ENCODE measurements at places on chromosomes 5 and 9.

DNA sequence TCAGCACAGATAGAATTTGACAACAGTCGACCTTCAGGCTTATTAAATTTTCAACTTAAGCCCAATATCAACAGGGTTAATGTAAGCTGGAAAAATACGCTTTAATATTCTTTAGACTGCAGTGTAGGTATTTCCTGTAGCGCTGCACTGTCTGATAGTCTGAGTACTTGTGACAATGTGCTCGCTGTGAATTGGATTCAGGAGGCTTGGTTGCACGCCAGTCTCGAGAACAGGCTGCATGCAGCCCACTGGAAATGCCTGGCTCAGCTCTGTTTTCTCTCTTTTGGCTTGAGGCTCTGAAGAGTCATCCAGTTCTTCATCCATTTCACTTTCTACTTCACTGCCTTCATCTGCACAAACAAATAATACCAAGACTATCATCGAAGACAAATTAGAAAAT lies 300.9 kb downstream of the RFX3 start:
- no peak for DNase-seq

- no peak for DNase-seq
These were observed 219.7 kb upstream of the CD180 start for GRCh38 chr5:67416133-67416937.

DNA sequence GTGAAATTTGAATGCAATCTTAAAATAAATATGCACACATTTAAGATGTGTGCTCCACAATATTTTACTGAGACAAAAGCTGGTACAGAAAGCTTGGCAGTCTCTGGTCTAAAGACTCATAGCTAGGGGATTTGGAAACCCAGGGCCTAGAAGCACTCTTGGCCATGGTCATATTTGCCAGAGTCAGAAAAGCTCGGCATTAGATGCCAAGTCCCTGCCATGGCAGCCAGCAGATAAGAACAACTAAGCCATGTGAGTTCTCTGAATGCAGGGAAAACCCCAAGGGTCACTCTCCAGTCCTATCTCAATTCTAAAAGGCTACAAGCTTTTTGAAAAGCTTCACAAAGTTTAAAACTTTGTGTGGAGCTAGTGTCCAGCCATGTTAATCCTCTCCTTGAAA lies 119.5 kb downstream of the FAM114A2 start:
- DNase-seq, result no peak

DNA sequence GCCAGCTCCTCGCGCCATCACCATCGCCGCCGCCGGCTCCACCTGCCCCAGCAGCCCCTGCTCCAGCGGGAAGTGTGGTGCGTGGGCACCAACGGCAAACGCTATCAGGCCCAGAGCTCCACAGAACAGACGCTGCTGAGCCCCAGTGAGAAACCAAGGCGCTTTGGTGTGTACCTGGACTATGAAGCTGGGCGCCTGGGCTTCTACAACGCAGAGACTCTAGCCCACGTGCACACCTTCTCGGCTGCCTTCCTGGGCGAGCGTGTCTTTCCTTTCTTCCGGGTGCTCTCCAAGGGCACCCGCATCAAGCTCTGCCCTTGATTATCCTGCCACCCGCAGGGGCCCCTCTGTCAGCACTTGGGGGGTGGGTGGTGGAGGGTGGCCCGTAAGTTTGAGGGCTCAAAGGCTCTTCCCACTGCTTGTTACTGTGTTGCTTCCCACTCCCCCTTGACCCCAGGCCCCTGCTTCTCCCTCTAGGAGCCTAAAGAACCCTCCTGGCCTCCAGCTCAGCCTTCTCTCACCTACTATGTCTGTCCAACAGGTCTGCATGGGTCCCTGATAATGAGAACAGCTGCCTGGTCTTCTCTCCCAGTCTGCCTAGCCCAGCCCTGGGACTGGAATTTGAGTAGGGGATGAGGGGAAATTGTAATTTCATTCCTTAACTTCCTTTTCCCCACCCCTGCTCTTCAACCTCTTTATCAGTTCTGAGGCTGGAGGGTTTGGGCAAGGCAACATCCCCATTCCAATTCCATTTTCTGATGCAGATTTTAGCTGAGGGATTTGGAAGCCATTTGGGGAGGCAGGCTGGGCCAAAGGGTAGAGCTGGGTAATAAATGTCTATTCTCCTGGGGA lies 9.0 kb downstream of the RACK1 start:
- no peak for DNase-seq

GRCh38 chr5:164475339-164475977 lies 970.0 kb downstream of the MAT2B start:
- no peak for DNase-seq

- no peak for DNase-seq
These were observed 247.1 kb downstream of the EDIL3 start for GRCh38 chr5:84137541-84137940.

GRCh38 chr5:44388321-44389089 lies 715 bp downstream of the FGF10 start:
- no peak for DNase-seq

GRCh38 chr5:167709625-167710024 lies 581.8 kb upstream of the WWC1 start:
- DNase-seq, result no peak

- DNase-seq, result no peak
These were observed 516.6 kb downstream of the AGTPBP1 start for GRCh38 chr9:85225180-85225579.

- no peak for DNase-seq
These were observed 43.1 kb upstream of the RXRA start for GRCh38 chr9:134283111-134283515.

GRCh38 chr9:129994882-129995281 lies 48.1 kb downstream of the FNBP1 start:
- no peak for DNase-seq

DNA sequence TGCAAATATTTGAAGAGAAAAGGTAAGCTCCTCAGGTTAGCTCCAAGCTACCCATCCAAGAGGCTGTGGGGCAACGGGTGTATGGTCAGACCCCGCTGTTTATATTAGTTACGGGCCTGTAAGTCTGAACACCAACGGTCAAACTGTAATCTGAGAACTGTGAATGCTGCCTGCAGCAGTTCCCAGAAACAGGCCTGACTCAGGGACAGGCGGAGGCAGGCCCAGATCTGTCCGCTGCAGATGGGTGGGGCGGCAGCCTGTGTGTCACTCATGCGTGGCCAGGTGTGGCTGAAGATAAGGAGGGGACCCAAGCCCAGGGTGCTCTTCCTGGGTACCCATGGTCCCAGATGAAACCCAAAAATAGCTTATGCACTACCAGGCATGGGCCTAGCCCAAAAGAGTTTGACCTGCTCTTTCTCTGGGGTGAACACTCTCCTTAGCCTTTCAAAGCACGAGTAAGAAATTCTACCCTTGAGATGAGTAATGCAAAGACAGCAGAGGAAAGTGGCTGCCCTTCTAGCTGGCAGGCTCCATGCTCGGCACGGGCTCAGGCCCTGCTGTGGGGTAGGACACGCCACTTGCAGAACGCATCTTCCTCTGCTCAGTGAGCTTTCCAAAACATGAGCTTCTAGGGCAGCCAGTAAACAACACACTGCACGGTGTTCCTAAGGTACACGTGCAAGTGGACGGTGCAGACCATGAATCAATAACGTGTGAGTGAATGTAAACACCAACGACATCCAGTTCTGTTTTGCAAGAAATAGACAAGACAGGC lies 9.1 kb downstream of the UBAC1 start:
- DNase-seq, result no peak

DNA sequence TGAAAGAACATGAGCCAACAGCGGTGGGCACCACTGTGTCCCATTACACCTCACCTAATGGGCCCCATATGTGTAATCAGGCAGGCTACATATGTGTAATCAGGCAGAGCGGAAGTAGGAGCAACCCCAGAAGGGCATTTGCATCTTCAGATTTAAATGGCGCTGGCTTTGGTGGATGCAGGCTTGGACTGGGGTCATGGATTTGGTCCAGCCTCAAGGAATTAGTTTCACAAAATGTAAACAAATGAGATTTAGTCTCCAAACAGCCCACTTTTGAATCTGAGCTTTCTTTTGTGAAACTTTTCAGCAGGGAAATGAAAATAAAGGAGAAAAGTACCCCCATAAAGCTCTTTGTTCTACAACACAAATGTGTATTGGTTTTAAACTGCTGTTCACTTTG lies 161.3 kb downstream of the LPAR1 start:
- DNase-seq, result no peak

DNA sequence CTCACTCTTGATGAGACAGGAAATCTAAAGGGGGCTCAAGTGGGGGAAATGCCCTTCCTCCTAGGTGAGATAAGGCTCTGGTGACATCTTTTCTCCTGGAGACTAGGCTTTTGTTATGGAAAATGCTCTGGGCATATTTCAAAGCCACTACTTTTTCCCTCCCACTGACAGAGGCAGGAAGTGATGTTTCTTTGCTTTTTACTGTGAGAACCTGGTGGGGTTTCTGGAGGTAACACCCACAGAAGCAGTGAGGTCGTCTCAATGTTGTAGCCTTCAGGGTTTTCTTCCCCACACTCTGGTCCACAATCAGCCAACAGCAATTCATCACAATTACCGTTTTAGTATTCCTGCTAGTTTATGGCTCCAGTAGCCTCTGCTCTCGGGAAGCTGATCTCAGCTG lies 41.4 kb upstream of the FAM240B start:
- no peak for DNase-seq

- DNase-seq, result no peak
These were observed 78.5 kb downstream of the CACNA1B start for GRCh38 chr9:137956039-137956438.

DNA sequence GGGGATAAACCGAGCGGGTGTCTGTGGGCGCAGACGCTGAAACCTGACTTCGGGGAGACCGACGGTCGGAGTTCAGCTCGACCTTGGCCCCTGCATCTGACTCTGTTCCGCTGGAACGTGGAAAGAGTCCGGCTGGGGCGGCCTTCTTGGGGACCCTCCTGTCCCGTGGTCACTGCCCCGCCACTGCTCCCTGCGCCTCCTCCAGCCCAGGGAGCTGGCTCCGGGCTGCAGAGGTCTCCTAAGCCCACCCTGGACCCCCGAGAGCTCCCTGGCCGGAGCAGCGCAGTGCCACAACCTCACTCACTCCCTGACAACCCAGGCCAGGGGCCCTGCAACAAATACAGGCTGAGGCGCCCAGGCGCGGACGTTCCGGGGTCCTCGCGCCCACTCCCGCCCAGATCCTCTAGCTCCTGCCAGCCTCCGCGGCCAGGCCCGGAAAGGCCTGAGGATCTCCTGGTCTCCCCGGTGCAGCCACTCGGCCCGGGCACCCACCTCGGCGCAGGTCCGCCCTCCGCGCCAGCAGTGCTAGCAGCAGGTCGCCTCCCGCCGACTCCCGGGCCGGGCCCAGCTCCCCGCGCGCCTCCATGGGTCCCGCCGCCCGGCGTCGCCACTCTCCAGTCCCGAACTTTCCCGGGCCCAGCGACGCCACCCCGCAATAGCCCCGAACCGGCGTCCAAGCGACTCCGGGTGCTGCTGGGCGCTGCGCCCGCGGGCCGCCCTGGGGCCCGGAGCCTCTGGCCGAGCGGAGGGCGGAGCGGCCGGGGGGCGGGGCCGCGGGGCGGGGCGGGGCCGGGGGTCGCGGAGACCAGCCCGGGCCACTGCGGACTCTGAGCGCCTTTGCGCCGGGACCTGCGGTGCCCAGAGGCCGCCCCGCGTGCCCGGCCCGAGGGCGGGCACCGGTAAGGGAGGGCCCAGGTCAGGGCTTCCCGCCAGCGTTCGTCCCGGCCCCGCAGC lies 2.2 kb downstream of the LHX3 start:
- no peak for DNase-seq

DNA sequence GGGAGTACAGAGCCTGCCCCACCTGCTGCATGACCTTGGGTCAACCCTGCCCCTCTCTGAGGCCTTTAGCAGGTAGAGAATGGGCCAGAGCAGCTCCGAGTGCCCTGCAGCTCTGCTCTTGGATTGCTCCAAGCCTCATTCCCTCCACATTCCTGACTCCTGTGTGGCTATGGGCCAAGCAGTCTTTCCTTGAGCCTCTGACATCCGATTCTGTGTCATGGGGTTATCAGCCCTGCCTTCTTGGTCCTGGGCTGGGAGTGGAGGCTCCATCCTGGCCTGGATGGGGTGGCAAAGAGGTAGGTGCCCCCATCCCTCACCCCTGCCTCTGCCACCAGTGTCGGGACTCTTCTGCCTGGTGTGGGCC lies 13.7 kb downstream of the FPGS start:
- DNase-seq, result no peak

DNA sequence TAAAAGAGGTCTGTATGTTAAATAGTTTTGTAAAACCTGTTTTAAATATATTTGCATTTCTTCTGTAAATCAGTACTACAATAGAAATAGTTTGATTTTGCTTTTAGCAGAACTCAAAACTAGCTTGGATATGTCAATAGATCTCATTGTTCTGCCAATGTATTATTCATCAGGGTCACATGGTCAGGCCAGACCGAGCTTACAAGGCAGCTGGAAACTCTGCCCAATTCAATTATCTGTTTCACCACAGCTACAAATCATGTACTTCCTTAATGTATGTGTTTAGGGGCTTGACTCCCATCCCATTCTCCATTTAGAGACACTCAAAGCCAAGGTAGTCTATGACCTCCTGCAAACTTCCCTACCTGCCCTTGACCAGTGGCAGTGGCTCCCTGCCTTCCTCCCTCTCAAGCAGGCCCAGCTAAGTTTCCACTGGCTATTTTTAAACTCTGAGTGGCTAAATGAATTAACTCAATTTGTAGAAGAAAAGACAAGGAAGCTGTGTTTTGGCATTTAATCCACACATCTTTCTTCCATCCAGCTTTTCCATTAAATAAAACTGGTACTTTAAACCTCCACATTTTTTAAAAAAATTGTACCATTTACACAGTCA lies 46.4 kb upstream of the SELENOP start:
- no peak for DNase-seq

- no peak for DNase-seq
These were observed 295.8 kb upstream of the SGCD start for GRCh38 chr5:156031181-156031580.

- DNase-seq, result no peak
These were observed 14.9 kb downstream of the TRIM7 start for GRCh38 chr5:181189962-181190710.

Measured in stimulated activated CD8-positive, alpha-beta memory T cell treated with anti-CD3 and anti-CD28 coated beads, Interleukin-4, amount 100 ng/mL, for 4 hours (primary cell).